Fibroblast of skin of scalp (primary cell): ENCODE measurements at places on chromosomes 6 and 20.

DNA sequence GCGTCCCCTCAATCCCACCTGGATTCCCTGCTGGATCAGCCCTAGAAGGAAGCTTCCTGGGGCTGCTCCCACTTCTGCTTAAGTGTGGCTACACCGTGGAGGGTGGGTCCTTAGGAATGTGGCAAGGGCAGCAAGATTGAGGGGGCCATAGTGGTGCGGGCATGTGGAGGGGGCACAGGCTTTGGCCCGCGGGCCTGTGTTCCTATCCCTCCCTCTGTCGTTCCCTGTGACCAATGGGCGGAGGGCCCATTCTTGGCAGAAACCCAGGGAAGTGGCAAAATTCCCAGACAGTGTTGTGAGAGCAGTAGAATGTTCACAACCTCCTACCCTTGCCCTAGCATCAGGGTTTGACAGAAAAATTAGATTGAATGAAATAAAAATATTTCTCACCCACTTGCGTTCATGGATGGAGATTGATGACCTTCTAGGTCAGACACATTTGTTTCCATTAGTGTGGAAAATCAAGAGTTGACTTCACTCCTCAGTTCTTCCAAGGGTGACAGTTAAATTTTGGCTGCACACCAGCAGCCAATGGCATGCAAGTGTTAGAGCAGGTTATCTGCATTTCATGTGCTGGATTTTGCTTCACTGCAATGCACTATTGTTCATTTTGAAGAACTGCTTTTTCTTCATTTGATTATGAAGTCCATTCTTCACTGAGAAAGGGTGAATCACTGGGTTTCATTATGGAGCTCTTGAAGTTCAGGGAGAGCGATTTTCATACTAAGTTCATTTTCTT, 49.3 kb upstream of the AHI1 start:
- peak; percentile 13 for DNase-seq

DNA sequence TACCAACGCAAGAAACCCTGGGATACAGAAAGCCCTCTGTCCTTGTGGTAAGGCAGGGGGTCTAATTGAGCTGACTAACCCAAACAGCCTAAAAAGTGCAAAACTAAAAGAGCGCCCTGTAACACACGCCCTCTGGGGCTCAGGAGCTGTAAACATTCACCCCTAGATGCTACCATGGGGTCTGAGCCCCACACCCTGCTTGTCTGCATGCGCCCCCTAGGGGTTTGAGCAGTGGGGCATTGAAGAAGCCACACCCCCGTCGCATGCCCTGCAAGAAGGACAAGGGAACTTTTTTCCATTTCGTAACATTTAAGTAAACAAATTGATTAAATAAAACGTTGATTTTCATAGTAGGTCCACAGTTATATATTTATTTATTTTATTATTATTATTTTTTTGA, 616.9 kb upstream of the MAN1A1 start:
- DNase-seq, result no peak

DNA sequence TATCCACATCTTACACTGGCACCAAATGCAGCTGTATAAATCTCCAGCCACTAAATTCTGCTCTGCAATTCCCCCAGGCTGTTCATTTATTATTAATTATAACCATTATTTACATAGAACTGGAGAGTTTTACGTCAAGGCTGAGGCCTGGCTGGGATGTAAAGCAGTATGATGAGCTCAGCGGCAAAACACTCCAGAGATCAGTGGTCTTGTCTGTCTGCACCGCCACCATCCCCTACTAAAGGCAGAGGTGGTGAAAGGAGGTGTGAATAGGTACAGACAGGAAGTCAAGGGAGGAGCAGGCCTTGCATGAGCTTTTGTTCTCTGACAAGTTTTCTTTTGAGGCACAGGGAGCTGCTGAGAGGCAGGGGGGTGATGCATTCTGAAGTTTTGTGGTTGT, 159.9 kb upstream of the PCSK2 start:
- no peak for DNase-seq

DNA sequence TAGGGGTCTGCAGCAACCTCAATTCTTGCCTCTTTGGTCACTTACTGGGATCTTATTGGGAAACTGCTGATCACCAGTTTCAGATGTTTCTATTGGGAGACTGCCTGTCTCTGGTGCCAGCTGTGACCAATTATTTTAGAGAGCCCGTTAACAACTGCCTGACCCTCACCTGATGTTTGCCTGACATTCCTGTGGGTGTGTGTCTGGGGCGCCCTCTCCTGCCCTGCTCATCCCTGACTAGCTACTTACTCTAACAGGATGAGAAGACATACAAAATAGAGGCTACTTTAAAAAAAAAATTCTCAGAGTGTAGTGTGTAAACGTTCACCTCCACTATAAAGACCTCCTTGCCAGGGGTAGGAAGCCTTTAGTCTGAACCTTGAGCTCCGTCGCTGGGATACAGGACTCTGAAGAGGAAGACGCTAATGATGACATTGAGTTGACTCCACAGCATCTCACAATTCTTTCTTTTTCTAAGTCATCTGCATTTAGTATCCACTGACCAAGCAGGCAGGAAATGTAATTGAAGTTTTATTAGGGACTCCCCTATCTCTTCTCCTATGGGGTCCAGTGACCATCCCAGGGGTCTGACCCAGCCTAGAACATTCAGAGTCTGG, 54.6 kb upstream of the DDR1 start:
- no peak for DNase-seq

DNA sequence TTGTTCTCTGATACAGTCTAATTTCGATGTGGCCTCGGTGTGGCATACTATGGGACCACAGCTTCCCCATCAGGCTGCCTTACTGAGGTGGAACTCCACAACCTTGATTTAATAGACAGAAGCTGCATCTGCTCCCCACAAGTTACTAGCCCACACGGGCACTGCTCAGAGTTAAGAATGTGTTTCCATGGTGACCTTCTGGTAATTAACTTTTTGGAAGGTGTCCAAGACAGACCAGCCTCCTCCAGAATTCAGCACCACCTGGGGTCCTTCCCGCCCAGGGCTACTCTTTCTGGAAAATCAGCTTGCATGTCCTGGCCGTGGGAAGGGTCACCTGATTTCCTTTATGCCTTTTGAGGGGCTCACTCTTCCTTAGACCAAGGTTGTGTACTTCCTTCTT, 48.7 kb upstream of the CDH4 start:
- DNase-seq, result no peak

DNA sequence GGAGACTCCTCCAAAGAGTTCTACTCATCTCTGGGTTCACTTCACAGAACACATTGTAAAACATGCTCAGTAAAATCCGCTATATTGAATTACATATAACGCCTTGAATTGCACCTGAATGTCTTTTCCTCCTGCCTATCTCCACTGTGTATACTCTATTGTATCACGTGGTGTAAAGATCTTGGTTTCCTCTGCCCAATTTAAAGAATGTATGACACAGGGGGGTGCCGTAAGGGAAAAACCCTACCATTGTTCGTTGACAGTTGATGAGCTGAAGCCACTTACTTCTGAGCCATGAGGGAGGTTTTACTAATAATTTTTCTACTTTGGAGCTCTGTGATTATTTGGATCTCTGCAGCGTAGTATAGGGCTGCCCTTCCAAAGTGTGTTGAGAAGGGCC, 6.0 kb downstream of the ASF1A start:
- no peak for DNase-seq

DNA sequence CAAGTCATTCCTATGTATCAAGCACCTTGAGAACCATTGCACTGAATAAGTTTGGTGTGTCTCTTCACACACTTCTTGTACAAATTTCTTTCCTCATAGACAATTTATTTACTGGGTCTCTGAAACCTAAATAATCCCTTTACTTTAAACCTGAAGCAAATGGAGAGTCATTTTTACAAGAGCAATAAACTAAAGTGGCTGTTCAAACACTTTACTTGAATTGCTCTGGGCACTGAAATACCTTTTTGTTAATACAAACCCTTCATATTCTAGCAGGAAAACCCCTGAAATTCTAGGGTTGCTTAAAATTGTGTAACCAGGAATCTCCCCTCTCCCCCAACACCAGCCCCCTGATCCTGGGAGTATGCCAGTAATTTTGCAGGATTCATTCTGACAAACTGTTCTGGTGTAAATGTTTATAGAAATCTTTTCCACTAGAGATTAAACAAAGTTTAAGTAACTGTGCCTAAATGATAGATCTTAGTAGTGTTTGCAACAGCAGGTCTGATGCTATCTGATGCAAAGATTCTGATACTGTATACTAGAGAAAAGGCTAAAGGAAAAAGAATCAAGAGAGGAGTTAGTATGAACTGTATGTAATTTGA, 13.4 kb downstream of the RSPO3 start:
- no peak for DNase-seq

DNA sequence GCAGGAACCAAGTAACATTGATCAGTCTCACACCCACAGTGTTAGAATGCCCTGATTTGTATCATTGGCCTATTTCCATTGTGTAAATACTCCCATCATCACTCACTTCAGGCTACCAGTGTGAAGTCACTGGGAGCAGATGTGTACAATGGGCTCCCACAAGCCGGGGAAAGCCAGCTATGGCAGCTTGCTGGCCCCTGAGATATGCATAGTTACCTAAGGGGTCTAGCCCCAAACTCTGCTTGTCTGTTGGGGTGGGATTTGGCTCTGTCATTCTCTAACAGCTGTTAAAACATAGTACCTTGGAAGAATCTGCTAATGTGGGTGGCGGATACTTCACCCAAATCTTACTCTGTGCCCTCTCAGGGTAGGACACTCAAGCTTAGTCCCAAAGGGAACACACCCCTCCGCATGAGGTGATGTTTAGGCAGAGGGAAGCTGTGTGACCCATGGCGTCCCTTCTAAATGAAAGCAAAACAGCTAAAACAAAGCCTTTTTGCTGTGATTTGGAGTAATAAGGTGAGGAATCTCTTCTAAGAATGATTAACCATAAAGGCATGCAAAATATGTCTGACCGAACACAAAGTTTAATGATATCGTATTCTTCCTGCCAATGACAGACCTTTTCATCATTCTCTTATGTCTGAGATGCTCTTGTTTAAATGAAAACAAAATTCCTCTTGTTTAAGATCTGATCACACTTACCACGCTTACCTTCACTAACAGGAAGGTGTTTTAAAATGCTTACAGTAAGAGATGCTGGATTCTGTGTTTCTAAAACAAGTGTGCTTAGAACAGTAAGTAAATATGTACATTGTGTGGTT, 45.9 kb upstream of the PXDC1 start:
- DNase-seq, result peak; percentile 93

- peak; percentile 78 for DNase-seq
These were observed 120.4 kb upstream of the GGTLC1 start for GRCh38 chr20:24109008-24109407.

DNA sequence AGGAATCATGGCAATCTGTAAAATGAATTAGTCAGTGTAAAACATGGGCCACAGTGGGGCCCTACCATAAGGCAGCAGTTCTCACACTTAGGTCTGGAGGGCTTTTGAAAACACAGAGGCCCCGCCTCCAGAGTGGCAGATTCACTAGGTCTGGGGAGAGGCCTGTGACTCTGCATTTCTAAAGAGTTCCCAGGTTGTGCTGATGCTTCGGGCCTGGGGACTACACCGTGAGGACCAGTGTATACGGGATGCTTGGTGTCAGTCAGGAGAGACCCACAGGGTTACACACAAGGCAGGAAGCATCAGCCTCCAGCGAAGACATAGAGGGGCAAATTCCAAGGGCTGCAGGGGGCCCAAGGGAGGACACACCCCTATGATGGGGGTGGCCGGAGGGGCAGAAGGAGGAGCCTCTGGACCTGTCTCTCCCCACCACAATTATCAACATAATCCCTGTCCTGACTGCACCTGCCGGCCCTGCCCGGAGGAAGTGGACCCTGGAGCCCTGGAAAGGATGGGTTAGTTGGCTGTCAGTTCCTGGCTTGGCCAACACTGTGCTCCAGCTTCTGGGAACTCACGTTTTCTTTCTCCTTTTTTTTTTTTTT, 46.7 kb downstream of the FGD2 start:
- peak; percentile 22 for DNase-seq

DNA sequence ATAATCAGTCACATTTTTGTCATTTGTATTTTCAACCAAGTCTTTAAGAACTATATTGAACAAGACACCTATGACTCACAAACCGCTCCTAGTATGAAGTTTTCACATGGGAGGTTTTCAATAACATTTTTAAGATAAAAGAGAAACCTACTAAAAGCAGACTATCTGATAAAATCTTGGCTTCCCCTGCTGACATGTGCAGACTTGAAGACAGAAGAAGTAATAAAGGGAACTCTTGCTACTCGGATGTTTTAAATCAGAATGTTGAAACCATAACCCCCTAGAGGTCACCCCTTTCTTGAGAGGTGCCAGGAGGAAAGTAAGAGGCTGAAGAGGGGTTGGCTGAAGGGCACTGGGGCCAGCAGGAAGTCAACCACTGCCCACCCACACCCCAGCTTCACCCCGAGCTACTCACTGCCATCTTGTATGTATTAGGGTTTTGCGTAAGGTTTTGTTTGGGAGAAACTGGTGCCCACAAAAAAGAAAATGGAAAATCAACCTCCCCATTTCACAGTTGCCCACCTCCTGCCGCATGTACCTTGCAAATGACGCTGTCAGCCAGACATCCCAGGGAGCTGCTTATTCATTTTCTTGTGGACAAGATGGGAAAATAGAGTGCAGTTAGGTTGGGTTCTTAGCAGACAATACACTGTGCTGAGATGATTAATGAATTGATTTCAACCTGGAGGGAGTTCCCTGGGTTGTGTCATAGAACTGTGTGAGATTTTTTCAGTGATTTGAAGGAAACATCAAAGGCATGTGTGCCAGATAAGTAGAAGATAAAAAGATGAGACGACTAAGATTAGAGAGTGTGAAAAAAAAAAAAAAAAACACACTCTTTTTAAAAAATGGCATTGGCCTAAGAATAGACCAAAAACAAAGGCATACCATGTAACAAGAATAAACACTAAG, 83.2 kb upstream of the TAB2 start:
- peak; percentile 25 for DNase-seq

GRCh38 chr20:50610212-50610718, 81.1 kb downstream of the RIPOR3 start:
- no peak for DNase-seq

DNA sequence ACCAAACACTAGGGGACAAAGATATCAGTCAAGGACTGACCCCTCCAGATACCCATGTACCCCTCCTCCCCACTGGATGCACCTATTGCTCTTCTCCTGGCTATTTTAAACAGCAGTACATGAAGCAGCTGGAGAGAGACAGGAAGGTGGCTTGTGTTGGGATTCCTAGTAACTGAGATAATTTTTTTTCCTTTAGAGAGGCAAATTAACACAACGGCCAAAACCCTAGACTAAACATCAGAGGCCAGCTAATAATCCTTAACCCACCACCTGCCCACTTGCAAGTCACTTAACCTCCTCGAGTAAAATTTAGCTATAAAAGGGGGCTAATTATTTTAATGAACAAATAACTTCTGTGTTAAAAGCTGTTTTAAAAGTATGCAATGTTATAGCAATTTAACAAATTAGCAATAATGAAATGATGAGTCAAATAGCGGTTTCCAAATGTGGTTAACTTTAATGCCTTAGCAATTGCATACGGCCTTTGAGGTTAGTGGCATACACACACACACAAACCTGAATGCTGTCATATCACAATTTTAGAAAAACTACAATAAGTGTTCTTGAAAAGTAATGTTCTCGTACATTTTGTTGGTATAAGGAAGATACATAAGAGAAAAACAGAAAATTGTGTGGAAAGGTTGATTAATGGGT, 151.7 kb downstream of the FRK start:
- DNase-seq, result no peak
